Glomerular endothelial cell (primary cell): ENCODE measurements at places on chromosomes 6 and 20.

DNA sequence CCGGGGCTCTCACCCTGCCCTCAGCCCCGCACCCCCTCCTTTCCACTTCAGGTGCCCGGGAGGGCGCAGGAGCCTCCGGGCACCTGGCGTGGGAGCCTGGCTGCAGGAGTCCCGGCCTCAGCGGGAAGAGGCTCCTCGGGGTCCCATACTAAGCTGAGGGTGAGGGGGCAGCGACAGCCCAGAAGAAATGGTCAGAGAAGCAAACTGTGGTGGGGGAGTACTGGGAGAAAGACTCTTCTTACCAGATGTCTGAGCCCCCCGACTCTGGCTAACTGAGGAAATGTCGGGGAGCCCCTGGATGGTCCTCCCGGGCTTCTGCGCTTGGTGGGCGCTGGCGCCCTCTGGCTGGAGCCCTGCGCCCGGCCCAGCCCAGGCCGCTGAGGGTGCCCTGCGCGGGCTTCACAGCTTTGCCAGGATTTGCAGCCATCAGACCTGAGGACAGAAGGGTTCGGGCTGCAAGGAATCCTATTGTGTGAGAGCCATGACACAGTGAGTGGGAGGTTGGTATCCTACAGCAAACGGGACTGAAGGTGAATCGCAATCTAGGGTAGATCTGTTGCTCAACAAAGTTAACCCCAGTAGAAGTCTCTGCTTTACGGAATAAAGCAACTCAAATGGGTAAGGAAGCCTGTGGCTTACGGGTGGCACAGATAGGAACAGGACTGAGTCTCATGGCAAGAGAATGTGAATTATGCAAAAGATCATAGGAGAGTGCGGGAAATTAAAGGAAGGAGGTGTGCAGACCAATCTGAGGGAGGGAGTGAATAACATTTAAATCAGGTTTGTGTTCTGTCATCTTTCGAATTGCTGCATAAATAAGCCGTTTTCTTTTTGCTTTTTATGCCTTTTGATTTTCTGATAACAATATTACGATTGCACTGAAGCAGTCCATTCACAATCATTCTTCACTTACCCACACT, 639 bp upstream of the RCAN2 start:
- no peak for DNase-seq

GRCh38 chr20:51968151-51968550, 165.8 kb upstream of the SALL4 start:
- no peak for DNase-seq

- no peak for DNase-seq
These were observed 10.1 kb downstream of the CD164 start for GRCh38 chr6:109372130-109372529.

GRCh38 chr20:15654208-15654649, 919.0 kb downstream of the KIF16B start:
- no peak for DNase-seq

- DNase-seq: no peak
These were observed 113.9 kb downstream of the GMPR start for GRCh38 chr6:16352258-16352635.

- no peak for DNase-seq
These were observed 3.4 kb downstream of the UBE3D start for GRCh38 chr6:83062225-83062624.

- no peak for DNase-seq
These were observed 165.6 kb upstream of the OGFRL1 start for GRCh38 chr6:71123051-71123450.

DNA sequence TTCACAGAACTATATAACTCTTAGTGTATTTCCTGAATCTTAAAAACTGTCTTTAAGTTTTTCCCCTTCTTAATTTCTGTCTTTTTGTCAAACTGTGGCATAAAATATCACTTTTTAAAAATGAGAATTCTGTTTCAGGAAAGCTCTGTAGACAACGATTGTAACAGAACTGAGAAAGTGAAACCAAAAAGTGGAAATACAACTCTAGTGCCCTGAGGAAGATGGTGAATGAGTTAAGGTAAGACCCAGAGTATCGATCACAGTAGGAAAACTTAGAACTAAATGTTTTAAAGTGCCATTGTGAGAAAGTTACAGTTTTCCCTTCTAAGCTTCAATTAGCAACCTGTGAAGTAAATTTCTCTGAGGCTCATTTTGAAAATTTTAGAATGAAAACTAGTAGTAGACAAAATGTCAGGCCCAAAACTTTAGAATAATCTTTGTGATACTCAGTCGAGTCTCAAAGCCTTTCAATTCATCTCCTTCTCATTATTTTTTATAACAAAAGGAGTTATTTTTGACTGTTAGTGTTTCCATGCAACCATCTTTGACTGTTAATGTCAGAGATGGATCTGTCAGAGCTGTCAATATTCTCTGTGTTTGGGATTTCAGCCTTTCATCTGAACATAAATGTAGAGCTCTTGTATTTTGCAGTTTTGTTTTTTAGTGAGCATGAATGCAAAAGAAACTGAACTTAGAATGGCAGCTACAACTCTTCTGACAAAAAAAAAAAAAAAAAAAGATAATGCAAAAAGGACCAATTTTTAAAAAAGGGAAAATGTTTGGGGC, 19.0 kb upstream of the TRDN start:
- no peak for DNase-seq

DNA sequence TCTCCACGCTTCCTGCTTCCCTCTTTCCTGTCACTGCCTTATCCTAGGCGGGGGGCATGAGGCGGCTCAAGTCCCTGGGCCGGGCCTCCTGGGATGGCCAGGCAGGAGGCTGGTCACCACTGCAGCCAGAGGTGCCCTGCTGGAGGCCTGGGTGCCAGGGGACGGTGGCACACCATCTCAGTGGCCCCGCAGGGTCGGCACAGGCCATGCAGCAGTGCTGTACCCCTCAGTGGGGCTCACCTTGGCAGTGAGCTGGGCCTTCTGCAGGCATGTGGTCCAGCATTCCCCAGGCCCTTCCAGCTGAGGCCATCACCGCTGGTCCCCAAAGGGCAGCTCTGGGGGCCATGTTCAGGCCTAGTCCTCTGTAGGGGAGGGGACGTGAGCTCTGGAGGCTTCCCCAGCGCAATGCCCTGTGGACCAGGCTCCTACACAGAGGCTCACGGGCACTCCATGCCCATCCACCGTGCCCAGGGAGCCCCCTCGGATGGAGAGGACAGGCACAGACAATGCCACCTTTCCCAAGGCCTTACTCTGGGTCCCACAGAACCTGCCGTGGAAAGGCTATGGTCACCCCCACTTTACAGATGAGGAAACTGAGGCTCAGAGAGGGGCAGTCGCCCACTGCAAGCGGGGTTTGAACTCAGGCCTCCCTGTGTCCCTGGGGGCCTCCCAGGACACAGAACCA, 123.8 kb downstream of the TAF4 start:
- no peak for DNase-seq

- DNase-seq: no peak
These were observed 56.1 kb upstream of the CST7 start for GRCh38 chr20:24892931-24893330.

GRCh38 chr20:4929686-4930397, 71.5 kb downstream of the SLC23A2 start:
- DNase-seq: no peak

DNA sequence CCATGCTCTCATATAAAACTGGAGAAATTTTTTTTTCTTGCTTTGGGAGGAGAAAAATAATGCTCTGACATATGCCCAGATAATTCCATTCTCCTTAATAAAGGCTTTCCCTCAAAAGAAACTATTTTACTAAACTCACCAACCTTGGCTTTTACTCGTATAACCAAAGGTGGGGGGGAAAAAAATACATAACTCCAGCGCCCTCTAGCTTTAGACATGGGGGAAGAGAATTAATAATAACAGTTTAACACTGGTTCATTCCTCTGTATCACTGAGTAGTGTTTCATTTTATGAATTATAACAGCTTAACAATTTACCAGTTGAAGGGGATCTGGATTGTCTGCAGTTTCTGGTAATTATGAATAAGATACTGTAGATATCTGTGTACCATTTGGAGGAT, 1226.1 kb downstream of the GRIK2 start:
- DNase-seq: no peak

- DNase-seq: no peak
These were observed 68.7 kb downstream of the SNX9 start for GRCh38 chr6:157891544-157892362.

DNA sequence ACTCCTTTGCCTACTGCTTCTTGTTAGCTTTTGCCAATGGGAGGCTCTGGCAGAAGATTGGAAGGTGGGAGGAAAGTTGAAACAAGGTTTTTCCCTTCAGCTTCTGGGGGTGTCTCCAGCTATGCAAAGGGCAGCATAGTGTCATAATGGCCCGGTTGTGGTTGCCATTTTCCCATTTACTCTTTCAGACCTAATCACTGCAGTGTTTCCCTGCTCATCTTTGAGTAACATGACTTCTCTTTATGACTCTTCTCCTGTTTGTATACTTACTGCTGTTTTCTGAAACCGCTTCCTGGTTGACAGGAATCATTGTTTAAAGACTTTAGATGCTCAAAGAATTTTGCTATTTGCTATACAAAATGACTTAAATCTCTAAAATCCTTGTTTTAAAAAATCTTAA, 19.9 kb downstream of the NRN1 start:
- no peak for DNase-seq

- DNase-seq: no peak
These were observed 39.7 kb downstream of the BCAS4 start for GRCh38 chr20:50834599-50835005.

GRCh38 chr20:19786311-19786710, 28.3 kb downstream of the RIN2 start:
- DNase-seq: no peak

GRCh38 chr6:141562851-141563763, 569.6 kb upstream of the GJE1 start:
- DNase-seq: peak; percentile 92

DNA sequence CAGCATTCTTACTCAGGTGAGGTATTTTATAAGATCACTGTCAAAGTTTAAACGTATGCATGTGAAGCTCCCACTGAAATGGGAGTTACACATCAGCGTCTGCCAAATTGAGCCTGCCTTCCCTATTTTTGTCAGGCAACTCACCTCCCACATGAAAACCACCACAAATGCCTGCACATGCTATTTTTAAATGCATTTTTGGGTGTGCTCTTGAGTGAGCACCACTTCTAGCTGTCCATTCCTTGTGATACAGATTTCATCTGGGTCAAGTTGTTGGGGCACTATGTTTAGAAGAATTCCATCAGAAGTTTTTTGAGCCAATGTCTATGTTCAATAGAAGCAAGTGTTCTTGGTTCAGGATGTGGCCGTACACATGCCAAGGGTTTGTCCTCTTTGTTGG, 71.7 kb upstream of the RIPPLY2 start:
- DNase-seq: no peak

GRCh38 chr6:99019381-99019780, 71.6 kb upstream of the FBXL4 start:
- no peak for DNase-seq

- DNase-seq: no peak
These were observed 317.7 kb upstream of the ADGRB3 start for GRCh38 chr6:68317366-68317765.

GRCh38 chr6:155656024-155656423, 200.4 kb upstream of the NOX3 start:
- DNase-seq: no peak

GRCh38 chr20:17993546-17993945, 24.7 kb downstream of the MGME1 start:
- DNase-seq: no peak

DNA sequence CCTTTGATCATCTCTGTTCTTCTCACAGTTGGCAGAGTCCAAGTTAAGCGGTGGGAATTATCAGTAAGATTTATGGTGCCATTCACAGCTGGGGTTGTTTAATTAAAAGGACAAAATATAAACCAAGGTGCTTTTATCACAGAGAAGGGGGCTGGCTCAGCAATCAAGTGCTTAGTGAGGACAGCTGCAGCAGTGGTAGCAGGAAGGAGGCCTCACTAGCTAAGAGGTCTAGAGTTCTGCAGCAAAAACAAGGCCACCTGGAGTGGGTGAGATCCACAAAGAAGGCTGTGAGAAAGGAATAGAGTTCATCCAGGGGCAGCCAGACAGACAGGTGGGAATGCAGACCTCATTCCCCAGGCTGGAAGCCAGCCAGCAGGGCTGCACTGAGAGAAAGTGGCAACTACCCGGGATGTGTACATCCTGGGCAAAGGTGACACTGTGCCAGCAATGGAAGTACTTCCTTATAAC, 37.1 kb downstream of the PIGU start:
- no peak for DNase-seq

GRCh38 chr6:2937627-2938003, 33.8 kb downstream of the SERPINB6 start:
- DNase-seq: no peak

- no peak for DNase-seq
These were observed 15.1 kb downstream of the HIVEP2 start for GRCh38 chr6:142929751-142930358.

DNA sequence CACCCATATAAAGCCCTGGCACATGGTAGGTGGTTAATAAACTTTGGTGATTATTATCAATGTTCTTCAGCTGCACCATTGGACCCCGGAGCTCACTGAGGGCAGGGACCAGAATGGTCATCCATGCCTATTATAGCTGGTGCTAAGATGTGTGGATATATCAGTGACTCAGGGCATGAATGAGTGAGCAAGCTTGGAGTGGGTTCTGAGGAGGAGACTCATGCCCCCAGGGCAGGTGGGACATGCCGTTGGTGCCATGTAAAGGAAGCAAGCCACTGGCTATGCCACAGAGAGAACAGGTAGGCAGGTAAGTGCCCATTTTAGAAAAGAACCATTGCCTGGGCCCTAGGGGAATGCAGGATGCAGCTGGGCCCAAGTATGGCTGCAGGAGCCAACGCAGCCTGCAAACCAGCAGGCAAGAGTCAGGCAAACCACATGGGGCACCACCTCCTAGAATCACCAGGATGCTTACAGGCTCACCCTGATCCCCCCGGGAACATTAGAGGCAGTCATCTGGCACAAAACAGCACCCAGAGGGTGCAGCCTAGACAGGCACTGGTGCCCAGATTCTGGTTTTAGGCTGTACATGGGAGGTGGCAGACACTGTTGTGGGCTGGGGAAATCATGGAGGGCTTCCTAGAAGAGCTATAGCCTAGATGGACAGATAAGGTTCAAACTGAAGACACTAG, 23.5 kb downstream of the PLAGL2 start:
- no peak for DNase-seq

DNA sequence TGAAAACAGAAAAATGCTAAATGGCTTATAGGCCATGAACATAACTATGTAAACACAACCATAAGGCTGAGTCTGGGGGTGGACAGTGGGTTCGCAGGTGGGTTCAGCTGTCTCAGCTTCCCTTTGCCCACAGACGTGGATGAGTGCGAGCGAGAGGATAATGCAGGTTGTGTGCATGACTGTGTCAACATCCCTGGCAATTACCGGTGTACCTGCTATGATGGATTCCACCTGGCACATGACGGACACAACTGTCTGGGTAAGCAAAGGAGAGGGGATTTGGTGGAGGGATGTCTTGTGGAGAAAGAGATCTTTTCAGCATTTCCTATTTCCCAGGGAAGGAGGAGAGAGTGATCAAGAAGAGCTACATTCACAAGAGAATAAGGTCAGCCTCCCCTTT, 14.7 kb downstream of the SCUBE3 start:
- no peak for DNase-seq

DNA sequence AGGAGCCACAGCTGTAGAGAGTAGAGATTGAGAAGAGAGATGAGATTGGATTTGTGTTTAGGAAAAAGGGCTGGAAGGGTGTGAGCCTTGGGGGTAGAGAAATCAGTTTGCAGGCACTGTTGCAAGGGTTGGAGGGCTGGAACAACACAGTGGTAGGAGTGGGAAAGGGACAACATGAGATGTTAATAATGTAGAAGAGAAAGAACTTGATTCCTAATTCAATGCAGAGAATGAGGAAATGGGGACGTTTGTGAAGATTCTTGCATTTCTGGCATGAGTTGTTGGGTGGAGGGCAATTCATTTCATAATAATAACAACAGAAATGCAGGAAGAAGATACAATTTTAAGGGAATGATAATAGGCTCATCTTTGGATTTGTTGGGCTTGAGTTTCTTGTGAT, 141.4 kb upstream of the TBX18 start:
- no peak for DNase-seq
